Kidney (tissue), 22 donors: ENCODE measurements at places on chromosomes 7 and 10. TPM values are rescaled to one million over a fixed set of nuclear protein-coding genes. Genes with fewer than 3 reads are reported as not detected.
A peak's percentile ranks its signal among the peaks of the same experiment; 100 is the strongest.

The CNPY4 gene
- total RNA-seq = 11.6 TPM

- no peak overlapping the region for H3K4me3 ChIP-seq
- no peaks in the 10 kb centered on the region for H3K27me3 ChIP-seq
- DNase-seq = peak; percentile 52
Measured at GRCh38 chr7:154738216-154738615, 264.7 kb downstream of the PAXIP1 start.

DNA sequence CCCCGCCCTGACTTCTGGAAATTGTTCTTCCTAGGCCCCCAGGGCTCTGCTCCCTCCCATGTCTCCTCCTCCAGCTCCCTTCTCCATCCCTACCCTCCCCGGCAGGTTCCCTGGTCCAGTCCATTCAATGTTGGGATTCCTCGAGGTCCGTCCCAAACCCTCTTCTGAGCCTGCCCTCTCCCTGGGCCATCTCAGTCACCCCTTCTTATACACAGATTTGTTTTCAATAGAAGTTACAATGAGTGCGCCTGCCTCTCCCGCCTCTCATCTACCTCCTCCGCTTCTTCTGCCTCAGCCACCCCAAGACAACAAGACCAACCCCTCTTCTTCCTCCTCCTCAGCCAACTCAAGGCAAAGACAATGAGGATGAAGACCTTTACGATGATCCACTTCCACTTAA lies 67.9 kb downstream of the OAT start:
- H3K4me1 ChIP-seq = no peaks in the 10 kb centered on the region
- H3K27me3 ChIP-seq = no peaks in the 10 kb centered on the region
- no peaks in the 10 kb centered on the region for H3K36me3 ChIP-seq
- no peak for DNase-seq
- no peak overlapping the region for H3K4me3 ChIP-seq
- H3K27ac ChIP-seq = no peak overlapping the region

DNA sequence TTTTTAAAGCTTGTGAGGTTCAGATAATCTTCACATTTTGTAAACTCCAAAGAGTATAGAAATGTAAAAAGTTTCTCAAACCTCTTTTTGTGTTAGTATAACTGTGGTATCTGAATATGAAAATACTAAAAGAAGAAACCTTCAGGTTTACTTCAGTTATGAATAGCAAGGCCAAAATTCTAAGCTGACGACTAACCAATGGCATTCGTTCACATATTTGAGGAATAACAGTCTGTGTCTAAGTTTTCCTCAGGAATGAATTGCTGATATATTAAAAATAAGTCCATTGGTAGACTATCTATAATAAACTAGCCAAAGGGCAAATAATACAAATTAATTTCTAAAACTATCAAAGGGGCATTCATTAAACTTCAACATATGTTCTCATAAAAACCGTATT lies 206.0 kb downstream of the CXCL12 start:
- H3K27me3 ChIP-seq = no peaks in the 10 kb centered on the region
- peaks cover 3% of the 10 kb centered on the region for H3K4me1 ChIP-seq
- no peak overlapping the region for H3K4me3 ChIP-seq
- H3K36me3 ChIP-seq = no peaks in the 10 kb centered on the region
- no peak overlapping the region for H3K27ac ChIP-seq

DNA sequence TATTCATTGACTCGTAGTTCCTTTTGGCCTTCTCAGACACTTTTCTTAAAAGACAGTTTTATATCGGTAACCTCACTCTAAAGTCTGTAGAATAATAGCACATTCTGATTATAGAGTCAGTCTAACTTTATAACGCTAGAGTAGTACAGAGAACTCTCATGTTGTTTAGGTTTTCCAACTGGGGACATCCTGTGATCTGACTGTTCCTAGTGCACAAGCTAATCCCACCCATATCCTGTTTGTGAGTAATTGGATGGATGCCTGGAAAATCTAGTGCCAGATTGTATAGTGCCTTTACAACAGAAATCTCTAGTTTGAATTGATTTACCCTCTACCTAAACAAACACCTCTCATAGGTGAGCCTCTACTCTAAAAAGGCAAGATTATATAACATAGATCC lies 107.4 kb downstream of the ZEB1 start:
- no peak for DNase-seq
- no peaks in the 10 kb centered on the region for H3K27me3 ChIP-seq
- H3K4me1 ChIP-seq = no peaks in the 10 kb centered on the region
- no peaks in the 10 kb centered on the region for H3K36me3 ChIP-seq
- H3K27ac ChIP-seq = peak overlapping the region; percentile 42
- H3K4me3 ChIP-seq = no peak overlapping the region

GRCh38 chr7:150451097-150451793 lies 815 bp downstream of the GIMAP8 start:
- H3K36me3 ChIP-seq = no peaks in the 10 kb centered on the region
- H3K4me3 ChIP-seq = peak overlapping the region; percentile 82
- peak overlapping the region; percentile 86 for H3K27ac ChIP-seq
- DNase-seq = peak; percentile 63
- H3K4me1 ChIP-seq = no peaks in the 10 kb centered on the region

DNA sequence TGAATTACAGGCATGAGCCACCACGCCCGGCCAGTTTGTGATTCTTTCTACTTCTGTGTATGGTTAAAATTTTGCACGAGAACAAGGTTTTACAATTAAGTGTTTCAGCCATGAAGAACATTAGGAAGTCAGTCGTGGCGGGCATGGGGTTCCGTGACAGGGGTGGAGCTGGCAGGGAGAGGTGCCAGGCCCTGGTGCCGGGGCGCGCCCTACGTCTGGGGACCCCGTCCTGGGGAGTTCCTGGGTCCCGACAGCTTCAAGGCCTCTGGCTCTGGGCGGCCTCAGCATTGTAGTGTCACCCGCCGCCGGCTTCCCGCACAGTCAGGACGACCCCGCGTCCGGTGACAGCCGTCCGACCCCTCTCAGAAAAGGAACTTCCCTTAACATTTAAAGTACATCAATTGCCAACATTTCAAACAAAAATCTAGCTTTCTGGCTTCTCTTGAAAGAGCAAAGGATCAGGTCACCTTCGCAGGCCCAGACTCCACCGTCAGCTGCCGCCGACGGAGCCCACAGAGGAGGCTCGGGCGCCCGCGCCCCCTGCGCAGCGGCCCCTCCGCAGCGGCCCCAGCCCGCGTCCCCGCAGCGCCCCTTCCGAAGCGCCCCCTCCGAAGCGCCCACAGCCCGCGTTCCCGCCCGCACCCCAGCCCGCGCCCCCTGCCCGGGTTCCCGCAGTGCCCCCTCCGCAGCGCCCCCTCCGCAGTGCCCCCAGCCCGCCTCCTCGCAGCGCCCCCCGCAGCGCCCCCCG lies 23.2 kb upstream of the MKI67 start:
- no peaks in the 10 kb centered on the region for H3K4me1 ChIP-seq
- H3K27ac ChIP-seq = no peak overlapping the region
- no peak overlapping the region for H3K4me3 ChIP-seq
